CD4-positive, alpha-beta T cell treated with Interferon alpha-2 for 1 hour (primary cell): ENCODE measurements at places on chromosomes 7 and 10.

GRCh38 chr10:71687077-71687476 lies 32.5 kb downstream of the C10orf105 start:
- DNase-seq = no peak

GRCh38 chr7:134548877-134549276 lies at the start of gene AKR1B15:
TSS of gene AKR1B15 (plus strand) at chr7:134549110. CDS start at chr7:134564620, 15,510 bp downstream.
- DNase-seq = no peak

DNA sequence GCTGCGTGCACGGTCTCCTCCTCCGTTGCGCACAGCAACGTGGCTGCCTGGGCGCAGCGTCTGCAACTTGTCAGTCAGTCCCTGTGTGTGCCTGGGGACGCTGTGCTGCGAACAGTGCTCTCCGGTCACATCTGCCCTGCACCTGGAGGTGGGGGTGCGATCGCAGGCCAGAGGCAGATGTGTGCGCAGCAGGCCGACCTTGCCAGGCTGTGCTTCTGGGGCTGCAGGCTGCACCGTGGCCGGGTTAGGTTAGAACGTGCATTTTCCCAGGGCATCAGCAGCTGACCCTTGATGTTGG lies 8.2 kb upstream of the GET4 start:
- DNase-seq = no peak

DNA sequence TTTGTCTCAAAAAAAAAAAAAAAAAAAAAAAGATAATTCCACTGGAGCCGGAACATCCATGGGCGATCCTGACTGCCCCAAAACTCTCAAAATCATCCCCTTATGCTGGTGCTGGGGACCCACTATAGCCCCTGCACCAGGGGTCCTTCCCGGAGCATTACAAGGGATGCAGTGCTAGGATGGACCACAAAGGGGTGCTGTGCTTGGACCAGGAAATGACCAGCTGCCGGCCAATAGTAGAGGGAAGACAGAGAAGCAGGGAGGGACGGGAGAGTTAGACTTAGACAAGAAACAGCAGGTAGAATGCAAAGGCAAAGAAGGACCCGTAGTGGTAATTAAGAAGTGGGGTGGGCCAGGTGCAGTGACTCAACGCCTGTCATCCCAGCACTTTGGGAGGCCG lies 40.5 kb downstream of the RCC1L start:
- no peak for DNase-seq

DNA sequence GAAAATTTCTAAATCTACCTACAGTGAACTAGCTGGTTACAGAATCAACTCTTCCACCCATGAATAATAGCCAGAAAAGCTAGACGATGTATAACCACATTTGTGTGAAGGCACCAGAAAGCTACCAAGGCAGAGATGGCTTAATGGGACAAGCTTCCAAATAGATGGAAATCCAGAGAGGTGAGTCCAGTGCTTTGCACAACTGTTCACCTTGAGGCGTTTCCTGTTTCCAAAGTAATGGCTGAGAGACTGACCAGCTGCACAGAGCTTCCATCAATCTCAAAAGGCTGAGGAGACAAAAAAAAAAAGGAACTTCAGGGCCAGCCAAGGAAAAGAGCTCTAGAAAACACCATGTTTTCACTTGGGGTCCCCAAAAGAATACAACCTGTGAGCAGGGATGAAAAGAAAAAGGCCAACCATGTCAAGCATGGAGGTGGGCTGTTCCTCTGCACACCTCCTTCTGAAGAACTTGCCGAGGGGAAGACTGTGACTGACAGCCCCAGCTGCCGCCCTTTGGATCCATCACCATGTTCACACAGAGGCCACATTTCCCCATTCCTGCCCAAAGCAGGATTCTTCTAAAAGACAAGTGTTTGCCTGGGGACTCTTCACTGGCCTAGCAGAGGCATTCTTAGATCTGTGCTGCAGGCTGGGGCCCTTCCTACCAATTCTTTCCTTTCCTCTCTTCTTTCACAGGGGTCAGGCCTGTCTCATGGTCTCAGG lies 72.9 kb downstream of the ARHGAP21 start:
- DNase-seq = no peak

DNA sequence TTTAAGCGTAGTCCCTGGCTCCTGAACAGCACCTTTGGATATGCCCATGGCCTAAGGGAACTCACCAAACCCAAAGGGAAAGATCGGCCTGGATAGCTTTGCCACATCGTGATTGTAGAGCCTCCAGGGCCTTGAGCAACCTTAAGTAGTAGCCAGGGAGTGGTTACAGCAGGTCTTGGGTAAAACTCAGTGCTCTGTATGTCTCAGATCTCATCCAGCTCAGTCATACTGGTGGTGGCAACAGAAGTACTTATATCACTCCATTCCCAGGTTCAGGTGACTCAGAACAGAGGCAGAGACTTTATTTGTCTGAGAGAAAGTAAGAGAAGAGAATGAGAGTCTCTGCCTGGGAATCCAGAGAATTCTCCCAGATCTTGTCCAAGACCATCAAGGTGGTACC lies 39.1 kb upstream of the AASS start:
- DNase-seq = no peak

- DNase-seq = no peak
Measured at GRCh38 chr10:97732052-97732359, 4.9 kb upstream of the ZFYVE27 start.

DNA sequence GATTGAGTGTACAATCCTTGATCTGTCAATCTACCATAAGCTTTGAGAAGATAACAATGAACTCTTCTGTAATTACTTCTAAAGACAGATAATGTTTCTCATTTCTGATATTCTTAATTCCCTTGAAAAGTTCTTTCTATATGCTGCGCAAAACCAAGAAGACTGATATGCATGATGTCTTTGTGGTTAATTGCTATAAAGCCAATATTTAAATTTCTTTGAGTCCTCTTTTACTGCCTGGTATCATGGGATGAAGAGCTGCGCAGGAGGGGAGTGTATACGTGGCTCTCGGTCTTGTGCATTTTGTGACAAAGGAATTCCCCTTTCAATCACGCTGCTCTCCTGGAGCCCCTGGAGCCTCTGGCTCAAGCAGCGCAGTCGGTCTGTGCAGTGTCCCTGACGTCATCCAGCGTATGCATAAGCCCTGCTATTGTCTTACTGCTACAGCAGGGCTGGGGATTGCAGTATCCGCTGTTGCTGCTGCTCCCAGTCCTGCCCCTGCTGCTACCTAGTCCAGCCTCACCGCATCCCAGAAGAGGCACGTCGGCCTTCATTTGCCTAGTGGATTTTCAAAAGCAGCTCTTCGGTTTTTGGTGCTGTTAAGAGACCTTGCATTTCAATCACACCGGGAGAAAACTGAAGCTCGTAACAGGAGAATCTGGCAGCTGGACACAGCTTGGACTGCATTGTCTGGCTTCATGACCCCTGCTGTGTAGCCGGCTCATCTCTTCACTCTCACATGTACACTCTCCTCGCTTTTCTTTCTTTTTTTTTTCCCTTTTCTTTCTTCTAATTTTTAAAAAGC lies 66.7 kb downstream of the ST7 start:
- no peak for DNase-seq

GRCh38 chr7:371779-372545 lies 82.0 kb downstream of the FOXL3 start:
- no peak for DNase-seq
